ENCODE measurements at places on chromosomes 5 and 9.

DNA sequence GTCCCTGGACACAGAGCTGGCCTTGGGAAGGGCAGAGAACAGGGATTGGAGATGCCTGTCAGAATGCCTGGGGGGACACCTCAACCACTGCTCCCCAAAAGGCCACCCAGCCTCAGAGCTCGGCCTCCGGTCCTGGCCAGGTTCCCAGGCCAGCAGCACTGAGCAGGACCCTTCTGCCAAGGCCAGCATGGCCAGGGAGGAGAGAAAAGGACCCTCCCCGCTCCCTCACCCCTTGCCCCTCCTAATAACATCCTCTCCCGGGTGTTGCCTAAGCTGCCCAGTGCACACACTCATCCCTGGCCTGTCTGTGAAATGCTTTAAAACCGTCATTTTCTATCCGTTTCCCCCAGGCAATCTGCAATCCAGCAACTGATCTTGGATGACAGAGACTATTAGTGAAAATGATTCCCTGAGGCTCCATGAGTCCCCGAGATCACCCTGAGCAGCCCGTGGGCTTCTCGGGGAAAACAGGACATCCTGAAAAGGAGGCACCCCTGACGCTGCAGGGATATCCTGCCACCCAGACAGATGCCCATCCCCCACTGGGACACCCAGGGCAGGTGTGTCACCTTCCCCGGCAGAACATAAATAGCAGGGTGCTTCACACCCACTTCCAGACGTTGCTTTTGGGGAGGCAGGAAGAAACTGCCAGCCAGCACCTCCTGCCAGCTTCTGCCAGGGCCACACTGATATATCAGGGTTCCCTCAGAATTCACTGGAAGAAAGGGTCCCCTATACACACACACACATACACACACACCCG is 75.3 kb downstream of the ADAMTS2 start:
- DNase-seq = no peak

DNA sequence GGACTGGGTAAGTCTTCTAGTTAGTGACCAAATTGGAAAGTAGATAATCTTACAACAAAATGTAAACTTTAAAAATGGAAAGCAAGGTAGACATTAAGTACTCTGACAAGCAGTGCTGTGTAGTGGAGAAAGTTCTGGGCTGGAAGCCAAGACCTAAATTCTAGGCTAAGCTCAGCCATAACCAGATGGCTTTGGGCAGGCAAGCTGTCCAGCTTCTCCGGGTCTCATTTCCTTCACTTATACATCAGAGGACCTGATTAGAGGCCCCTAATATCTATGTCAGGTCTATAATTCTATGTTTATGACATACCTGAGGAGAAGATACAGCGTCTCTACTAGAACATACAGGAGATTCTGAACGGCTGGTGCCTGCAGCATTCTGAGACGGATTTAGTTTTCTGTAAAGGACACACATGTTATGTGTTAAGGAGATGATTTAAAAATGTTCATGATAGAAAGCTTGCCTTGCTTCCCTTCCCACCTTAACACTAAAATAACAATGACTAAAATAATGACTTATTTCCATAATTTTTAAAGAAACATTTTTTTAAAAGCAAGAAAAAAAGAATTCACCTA is 61.2 kb downstream of the ELL2 start:
- DNase-seq = peak; percentile 53

- DNase-seq = no peak
These were observed 14.8 kb downstream of the IL9 start for GRCh38 chr5:135880801-135881200.

GRCh38 chr9:28999806-29000205 is 1426.5 kb upstream of the C9orf72 start:
- no peak for DNase-seq

GRCh38 chr9:111610845-111611244 is 11.4 kb upstream of the PTGR1 start:
- DNase-seq = no peak

- DNase-seq = no peak
These were observed 31.2 kb upstream of the CRB2 start for GRCh38 chr9:123324767-123325183.

DNA sequence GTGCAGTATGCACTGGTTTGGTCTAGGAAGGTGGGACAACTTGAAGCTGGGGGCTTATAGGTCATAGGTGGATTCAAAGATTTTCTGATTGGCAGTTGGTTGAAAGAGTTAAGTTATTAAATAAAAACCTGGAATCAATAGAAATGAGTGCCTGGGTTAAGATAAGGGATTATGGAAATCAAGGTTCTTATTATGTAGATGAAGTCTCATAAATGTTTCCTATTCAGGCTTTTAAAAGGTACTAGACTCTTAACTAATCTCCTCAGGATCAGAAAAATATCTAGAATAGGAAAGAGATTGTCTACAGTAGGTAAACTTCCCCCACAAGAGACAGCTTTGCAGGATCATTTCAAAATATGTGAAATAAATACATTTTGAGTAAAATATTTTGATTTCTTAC is 163.3 kb upstream of the FBN2 start:
- DNase-seq = no peak

GRCh38 chr5:145949474-145949873 is 13.1 kb downstream of the SH3RF2 start:
- no peak for DNase-seq

- DNase-seq = peak; percentile 65
These were observed 32.2 kb downstream of the PRLR start for GRCh38 chr5:35198075-35198474.

DNA sequence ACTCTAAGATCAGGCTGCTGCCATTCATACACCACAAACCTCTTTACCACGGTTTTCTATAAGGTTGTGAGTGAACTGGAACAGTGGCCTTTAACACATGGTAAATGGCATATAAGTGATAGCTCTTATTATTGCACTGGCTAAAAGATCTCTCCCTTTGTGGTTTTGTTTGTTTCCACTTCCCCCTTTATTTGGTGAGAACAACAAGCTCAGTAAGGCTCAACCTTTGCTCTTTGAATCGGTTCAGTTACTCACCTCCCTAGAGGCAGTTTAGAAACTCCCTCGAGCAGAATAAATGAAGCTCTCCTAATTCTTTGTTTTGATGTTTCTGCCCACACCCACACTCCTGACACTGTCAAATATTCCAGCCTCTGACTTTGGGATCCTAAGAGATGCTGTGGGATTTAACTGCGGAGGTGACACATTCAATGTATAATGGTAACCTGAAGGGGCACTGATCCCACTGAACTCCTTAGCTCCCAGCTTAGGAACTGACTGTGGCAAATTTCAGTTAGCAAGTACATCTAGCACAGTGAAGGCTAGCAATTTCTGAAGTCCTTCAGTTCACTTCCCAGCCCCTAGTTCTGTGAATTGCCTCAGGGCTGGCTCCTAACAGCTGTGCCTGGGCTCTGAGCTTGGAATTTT is 22.5 kb upstream of the RAD23B start:
- no peak for DNase-seq

All from lung microvascular endothelial cell (primary cell).